Activated CD4-positive, alpha-beta T cell treated with anti-CD3 and anti-CD28 coated beads for 36 hours (primary cell): ENCODE measurements at places on chromosomes 1 and 21. TPM values are rescaled to one million over a fixed set of nuclear protein-coding genes. Genes with fewer than 3 reads are reported as not detected.

Gene OR2T33
- total RNA-seq: not detected

Gene NASP
- total RNA-seq: 228 TPM

Gene C1orf141
- 0.11 TPM for total RNA-seq

Gene PTPN22
- total RNA-seq: 42.4 TPM

Gene KCNK2
- total RNA-seq: not detected

Gene LCA5L
- 0.25 TPM for total RNA-seq

Gene RNU1-2
- 2,291 TPM for total RNA-seq

DNA sequence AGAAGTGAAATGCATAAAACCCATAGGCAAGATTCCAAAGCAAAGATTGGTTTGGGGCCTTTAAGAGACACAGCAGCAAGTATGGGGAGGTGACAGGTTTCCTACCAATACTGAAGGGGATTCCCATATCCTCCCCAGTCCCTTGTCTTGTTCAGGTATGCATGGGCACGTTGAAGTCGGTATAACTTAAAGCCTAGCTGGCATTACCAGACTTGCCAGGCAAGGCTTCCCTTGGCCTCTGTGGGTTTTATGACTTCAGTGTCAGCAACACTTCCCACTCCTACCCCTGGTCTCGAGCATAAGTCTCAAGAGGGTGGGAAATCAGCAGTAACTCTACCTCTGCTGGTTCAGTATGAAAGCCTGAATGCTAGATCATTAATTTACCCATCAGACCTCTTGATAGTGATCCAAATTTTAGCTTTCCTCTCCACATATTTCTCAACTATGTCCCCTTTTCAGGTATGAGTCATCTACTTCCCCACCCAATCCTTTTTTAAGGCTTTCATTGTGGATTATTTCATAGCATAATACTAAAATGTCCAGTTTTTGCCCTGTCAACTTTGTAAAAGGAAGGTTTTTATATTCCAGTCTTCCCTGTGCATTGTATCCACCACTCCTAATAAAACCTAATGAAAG is 6.8 kb downstream of the CYP4X1 start:
- peaks cover 22% of the 10 kb centered on the region for H3K27me3 ChIP-seq
- no peak overlapping the region for H3K4me3 ChIP-seq
- no peaks in the 10 kb centered on the region for H3K36me3 ChIP-seq
- H3K4me1 ChIP-seq: no peaks in the 10 kb centered on the region

DNA sequence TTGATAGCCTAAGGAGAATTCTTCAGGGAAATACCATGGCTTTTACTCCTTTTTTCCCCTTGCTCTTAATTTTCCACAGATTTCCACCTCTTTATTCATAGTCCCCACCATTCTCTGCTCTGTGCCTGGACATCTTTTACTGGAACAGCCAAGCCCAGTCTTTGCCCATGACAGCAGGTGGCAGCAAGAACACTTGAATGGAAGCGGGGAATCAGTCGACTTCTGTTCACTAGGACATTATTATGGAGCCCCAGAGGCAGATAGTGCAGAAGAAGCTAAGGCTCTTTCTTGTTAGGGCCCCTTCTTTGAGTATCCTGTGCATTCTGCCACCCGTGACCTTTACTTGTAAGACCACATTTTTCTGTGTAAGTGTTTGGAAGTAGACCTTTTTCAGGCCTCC is 6.3 kb downstream of the OR14I1 start:
- H3K4me1 ChIP-seq: no peaks in the 10 kb centered on the region
- peaks cover 10% of the 10 kb centered on the region for H3K27me3 ChIP-seq
- H3K4me3 ChIP-seq: no peak overlapping the region
- H3K36me3 ChIP-seq: no peaks in the 10 kb centered on the region
- DNase-seq: peak; percentile 24

- H3K27me3 ChIP-seq: peaks cover 6% of the 10 kb centered on the region
- no peak for DNase-seq
- H3K36me3 ChIP-seq: no peaks in the 10 kb centered on the region
Measured at GRCh38 chr1:152501704-152502103, 8.9 kb upstream of the LCE5A start.

GRCh38 chr1:11174261-11174942 is 14.8 kb upstream of the ANGPTL7 start:
- H3K4me1 ChIP-seq: no peaks in the 10 kb centered on the region
- H3K4me3 ChIP-seq: no peak overlapping the region
- no peaks in the 10 kb centered on the region for H3K27me3 ChIP-seq
- H3K27ac ChIP-seq: no peak overlapping the region
- no peak for DNase-seq

GRCh38 chr1:43549921-43550597 is 19.4 kb downstream of the PTPRF start:
- no peak overlapping the region for H3K27ac ChIP-seq
- H3K4me1 ChIP-seq: peaks cover 4% of the 10 kb centered on the region
- peak; percentile 55 for DNase-seq
- H3K4me3 ChIP-seq: no peak overlapping the region
- H3K27me3 ChIP-seq: peaks cover 8% of the 10 kb centered on the region
- H3K36me3 ChIP-seq: no peaks in the 10 kb centered on the region

- no peak for DNase-seq
- no peaks in the 10 kb centered on the region for H3K27me3 ChIP-seq
- no peak overlapping the region for H3K4me3 ChIP-seq
- no peak overlapping the region for H3K27ac ChIP-seq
- H3K36me3 ChIP-seq: no peaks in the 10 kb centered on the region
Measured at GRCh38 chr1:224594851-224595250, 21.3 kb upstream of the CNIH3 start.
